ENCODE measurements at places on chromosomes 6 and 20.

DNA sequence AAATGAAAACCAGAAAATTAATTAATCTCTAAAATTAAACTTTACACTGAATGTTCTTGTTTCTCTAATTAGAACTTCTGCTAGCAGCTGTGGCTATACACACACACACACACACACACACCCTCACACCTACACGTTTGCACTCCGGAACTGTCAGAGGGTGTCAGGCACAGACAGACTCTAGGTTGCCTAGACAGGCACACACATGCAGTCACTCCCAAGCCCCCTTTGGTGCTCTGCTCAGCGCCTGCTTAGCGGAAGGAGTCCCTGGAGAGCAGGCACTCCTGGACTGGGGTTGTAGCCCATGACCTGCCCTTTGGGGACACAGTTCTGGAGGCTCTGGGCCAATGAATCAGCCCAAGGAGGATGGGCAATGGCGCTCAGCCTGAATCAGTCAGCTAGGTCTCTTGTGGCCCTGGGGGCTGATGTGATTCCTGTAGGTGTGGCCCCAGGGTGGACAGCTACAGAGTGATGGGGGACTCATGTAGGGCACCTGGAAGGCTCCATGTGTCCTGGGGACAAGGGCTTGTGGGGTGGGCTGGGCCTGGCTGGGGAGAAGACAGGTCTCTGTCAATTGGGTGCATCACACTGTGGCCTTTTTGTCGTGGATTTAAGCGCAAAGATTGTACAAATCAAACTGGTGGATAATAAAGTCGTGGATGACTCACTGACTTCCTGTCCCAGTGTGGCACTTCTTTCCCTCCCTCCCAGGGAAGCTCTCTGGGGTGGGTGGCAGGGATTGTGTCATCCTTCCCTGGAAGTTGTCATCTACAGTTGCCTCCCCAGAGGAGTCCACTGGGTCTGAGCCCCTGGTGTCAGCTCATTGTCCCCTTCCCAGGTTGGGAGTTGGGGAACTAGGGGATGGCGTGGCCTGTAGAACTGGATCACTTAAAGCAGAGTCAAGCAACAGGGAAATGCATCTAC is 8.8 kb downstream of the TMEM151B start:
- no peak for DNase-seq

- no peak for DNase-seq
These were observed 38.2 kb downstream of the MYLIP start for GRCh38 chr6:16166871-16167608.

GRCh38 chr6:130730600-130730999 is 96.6 kb upstream of the SMLR1 start:
- no peak for DNase-seq

DNA sequence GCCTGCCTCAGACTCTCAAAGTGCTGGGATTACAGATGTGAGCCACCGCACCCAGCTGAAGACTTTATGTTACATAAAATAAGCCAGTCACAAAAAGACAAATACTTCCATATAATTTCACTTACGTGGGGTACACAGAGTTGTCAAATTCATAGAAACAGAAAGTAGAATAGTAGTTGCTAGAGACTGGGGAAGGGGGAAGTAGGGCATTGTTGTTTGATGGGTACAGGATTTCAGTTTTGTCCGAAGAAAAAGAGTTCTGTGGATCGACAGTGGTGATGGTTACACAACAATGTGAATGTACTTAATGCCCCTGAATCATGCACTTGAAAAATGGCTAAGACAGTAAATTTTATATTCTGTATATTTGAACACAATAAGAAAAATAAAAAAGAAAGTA is 41.6 kb upstream of the ANKEF1 start:
- DNase-seq = no peak

- no peak for DNase-seq
These were observed 71.1 kb upstream of the BLCAP start for GRCh38 chr20:37598575-37599342.

DNA sequence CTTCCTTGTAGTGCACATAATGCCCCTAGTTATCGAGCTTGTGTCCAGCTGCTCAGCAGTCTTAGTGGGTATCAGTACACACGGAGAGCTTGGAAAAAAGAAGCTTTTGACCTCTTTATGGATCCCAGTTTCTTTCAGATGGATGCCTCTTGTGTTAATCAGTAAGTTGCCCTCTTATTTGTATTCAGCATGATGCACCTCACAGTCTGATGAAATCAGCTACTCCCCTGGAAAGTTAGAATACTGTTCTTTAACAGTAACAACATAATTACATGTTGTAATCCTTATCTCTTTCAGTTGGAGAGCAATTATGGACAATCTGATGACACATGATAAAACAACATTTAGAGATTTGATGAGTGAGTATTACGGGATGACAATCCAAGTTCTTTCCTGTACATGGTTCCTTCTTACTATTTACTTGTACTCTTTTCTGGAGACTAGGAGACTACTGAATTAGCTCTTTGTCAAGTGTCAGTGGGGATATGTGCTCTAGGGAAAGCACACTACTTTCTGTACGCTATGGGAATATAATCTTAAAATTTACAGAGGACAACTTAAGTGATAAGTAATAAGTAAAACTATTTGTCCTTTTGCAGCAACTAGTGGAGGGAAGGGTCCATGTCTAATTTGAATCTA is 39.1 kb downstream of the PGM3 start:
- no peak for DNase-seq

DNA sequence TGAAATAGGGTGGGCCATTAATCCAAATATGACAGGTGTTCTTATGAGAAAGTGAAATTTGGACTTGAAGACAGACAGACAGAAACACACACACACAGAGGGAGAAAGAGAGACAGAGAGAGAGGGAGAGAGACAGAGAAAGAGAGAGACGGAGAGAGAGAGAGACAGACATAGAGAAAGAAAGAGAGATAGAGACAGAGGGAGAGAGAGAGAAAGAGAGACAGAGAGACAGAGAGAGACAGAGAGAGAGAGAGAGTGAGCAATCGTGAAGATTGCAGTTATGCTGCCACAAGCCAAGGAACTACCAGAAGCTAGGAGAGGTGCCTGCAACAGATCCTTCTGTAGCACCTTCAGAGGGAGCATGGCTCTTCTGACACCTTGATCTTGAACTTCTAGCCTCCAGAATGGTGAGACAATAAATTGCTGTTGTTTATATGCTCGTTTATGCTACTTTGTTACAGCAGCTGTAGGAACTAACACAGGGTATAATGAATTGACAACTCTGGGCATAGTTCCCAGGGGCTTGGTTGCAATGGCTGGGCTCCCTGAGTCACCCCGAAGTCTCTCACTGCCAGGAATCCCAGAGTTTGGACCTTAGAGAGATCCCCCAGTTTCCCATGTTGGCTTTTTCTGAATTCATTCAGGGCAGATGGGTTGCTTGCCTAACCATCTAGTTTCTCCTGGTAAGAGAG is 44.7 kb upstream of the ECI2 start:
- no peak for DNase-seq

DNA sequence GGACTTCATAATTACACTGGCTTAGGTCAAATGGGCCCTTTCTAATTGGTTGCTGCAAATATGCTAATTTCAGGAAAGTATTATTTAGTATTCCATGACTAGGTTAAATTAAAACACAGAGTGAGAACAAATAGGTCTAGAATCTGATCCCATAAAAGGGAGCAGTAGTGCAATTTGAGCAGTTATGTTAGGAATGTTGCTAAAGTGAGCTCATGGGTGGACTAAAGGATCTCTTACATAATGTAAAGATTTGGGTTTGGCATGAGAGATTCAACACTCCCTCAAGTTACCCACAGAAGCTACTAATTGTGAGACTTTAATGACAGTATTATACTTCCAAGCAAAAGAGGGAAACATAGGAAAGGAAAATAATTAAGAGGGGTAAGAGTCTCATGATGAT is 109.1 kb downstream of the C6orf58 start:
- DNase-seq = no peak

DNA sequence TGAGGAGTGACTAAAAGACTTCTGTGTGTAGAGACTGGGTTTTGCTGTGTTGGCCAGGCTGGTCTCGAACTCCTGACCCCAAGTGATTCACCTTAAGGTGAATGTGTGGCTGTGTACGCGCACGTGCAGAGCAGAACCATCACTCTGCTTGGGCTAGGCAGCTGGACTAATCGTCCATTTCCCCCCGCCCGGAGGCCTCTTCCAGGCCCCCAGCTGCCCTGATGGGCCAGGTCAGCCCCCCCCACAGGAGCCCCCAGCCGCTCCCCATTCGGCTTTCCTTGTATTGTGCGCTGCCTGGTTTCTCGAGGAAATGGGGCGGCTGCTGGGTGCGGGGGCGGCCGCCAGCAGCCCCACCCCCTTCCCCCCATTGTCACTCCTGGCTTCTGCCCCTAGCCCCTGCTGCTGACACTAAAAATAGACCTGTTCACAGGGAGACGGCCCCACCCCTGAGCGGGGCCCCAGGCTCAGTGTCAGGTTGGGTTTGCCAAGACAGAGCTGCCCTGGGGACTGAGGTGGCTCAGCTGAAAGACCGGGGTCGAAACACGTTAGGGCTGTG is 24.6 kb upstream of the CSNK2A1 start:
- no peak for DNase-seq

- DNase-seq = no peak
These were observed 256.0 kb upstream of the TCF21 start for GRCh38 chr6:133632906-133633305.

DNA sequence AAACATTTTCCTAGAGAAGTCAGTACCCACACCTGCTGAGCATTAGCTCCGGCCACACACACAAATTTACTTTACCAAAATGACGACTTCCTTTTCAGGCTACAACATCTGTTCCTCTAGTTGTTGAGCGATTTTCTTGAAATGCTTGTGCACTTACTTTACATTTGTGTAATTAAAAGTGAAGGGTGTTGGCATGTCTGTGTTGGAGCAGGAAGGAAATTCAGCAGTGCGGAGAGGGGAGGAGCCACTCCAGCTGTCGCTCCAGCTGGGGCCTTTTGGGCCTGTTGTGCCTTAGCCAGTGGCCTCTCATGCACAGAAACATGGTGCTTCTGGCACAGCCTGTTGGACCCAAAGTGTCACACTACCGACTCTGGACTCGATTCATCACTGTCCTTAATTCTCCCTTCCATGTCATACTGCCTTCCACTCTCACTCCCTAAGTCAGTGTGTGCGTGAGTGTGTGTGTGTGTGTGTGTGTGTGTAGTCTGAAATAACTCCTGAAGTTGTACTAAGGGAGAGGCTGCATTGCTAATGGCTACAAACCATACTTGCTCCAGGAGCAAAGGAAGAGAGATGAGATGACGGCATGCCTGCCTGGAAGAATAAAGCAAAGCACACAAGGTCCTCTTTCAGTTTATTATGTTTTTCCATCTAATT is 191.8 kb upstream of the ARG1 start:
- no peak for DNase-seq

- DNase-seq = no peak
These were observed 1003.7 kb downstream of the EPHA7 start for GRCh38 chr6:92415656-92416055.

DNA sequence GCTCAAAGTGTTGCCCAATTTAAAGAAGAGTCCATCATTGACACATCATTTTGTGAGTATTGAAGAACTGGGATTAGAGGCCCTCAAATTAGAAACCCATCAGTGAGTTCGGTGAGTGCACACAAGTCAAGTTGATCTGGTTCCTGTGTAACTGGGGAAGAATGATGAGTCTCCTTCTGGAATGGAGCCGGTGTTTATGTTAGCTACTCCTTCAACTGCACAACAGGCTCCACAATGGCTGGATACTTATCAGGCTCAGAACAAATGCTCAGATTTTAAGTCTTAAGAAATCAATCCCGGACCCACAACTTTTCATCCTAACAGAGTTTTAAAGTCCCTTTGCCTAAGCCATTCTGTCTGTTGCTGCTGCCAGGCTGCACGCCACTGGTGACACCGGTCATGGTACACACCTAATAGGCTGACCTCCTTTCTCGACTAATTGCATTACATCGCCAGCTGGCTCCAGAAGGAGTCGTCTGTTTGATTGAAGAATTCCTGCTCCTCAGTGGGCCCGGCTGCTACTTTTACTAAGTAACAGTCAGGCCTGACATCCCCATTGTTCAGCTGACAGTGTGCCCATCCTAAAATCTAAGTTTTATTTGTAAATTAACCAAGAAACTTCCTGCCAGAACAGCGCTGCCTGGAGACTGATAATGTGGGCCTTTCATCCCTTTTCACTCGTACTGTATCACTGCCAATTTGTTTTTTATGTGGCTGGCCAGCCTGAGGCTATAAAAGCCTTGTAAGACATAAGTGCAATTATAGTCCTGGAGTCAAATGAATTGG is 130.4 kb downstream of the INSM1 start:
- DNase-seq = no peak

GRCh38 chr20:25044261-25044560 is 13.7 kb downstream of the ACSS1 start:
- no peak for DNase-seq

- no peak for DNase-seq
These were observed 312.1 kb upstream of the MAN1A1 start for GRCh38 chr6:119661628-119662027.

GRCh38 chr6:54002116-54002515 is 109.1 kb upstream of the MLIP start:
- DNase-seq = no peak

GRCh38 chr20:45347936-45348778 is at the start of gene SDC4:
Gene SDC4, minus strand, starts transcription at chr20:45348424. Its CDS starts 40 bp downstream, at chr20:45348384.
- peak; percentile 64 for DNase-seq

- DNase-seq = no peak
These were observed 27.5 kb downstream of the NCOA7 start for GRCh38 chr6:125818225-125818657.

- DNase-seq = no peak
These were observed 183.3 kb downstream of the NKAIN2 start for GRCh38 chr6:123986938-123987337.

DNA sequence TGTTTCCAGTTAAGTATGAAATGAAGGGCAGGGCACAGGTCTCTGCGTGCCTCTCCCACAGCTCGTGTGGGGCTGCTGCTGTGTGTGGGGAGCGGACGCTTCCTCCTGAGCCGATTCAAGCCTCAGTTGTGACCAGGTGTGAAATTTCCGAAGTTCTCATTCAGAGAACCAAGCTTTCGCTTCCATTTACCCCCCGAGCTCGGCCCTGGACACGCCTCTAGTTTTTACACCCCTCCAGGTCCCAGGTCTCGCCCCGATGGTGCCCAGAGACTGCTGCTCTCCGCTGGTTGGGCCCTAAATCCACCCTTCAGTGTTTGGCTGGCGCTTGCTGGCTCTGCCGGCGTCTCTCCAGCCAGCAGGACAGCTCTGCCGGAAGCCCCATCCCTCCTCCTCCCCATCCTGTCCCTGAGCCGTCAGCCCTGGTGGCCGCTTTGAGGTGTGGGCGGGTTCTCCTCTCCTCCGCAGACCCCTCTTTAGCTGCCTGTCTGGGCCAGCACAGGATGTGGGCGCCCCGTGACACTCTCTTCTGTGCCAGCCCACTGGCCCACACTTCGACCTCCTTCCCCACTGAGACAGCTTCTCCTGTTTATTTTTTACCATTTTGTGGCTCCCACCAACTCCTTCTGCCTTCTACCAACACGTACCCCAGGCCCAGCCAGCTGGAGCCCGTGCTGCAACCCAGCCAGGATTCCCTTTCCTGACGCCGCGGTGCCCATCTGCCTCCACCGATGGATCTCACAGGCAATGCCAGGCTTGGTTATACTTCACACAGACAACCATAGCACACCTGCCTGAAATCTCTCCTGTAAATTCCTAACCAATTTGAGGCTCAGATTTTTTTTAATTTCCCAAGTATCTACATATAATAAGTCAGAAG is 142.8 kb downstream of the DLL1 start:
- no peak for DNase-seq

Data from D721Med (cell line).